Myocyte (in vitro differentiated cells): ENCODE measurements at places on chromosomes 2 and 18. TPM values are rescaled to one million over a fixed set of nuclear protein-coding genes. Genes with fewer than 3 reads are reported as not detected.

GRCh38 chr18:75216911-75217689 is 6.5 kb downstream of the TSHZ1 start:
- no peak for DNase-seq

DNA sequence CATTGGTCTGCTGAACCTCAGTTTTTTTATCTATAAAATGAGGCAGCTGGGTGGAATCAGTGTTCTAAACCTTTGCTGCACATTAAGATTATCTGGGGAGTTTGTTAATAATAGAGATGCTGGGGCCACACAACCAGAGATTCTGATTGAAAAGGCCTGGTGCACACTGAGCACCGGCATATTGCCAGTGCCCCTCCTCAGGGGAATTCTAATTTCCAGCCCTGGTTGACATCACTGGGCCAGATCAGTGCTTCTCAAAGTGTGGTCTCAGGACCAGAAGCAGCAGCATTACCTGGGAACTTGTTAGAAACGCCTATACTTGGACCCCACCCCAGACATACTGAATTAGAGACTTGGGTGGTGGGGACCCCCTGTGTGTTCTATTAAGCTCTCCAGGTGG is 112.5 kb downstream of the SETBP1 start:
- peak; percentile 19 for DNase-seq

GRCh38 chr2:43897492-43897891 is 58.7 kb downstream of the ABCG8 start:
- DNase-seq = no peak

GRCh38 chr2:65901756-65902155 is 469.4 kb upstream of the SPRED2 start:
- DNase-seq = no peak

- no peak for DNase-seq
Measured at GRCh38 chr2:156054983-156055382, 277.5 kb downstream of the NR4A2 start.

GRCh38 chr2:48471048-48471474 is 58.9 kb upstream of the STON1 start:
- DNase-seq = peak; percentile 88

DNA sequence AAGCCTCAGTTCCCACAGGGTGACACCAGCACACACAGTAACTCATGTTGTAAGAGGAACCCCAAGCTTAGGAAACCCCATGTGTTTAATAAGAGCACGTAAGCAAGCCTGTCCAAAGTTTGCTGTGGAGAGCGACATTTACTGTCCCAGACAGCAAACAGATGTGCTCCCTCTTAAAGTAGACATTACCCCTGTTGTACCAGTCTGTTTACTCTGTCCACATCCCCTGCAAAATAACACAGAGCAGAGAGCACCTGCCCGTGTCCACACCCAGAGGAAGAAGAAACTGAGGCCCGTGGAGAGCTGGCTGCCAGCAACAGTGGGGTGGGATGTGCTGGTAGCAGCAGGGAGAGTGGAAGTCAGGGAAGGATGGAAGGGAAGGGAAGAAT is 243.5 kb downstream of the GBX2 start:
- no peak for DNase-seq

GRCh38 chr2:33042265-33042664 is 95.5 kb downstream of the LTBP1 start:
- DNase-seq = no peak

DNA sequence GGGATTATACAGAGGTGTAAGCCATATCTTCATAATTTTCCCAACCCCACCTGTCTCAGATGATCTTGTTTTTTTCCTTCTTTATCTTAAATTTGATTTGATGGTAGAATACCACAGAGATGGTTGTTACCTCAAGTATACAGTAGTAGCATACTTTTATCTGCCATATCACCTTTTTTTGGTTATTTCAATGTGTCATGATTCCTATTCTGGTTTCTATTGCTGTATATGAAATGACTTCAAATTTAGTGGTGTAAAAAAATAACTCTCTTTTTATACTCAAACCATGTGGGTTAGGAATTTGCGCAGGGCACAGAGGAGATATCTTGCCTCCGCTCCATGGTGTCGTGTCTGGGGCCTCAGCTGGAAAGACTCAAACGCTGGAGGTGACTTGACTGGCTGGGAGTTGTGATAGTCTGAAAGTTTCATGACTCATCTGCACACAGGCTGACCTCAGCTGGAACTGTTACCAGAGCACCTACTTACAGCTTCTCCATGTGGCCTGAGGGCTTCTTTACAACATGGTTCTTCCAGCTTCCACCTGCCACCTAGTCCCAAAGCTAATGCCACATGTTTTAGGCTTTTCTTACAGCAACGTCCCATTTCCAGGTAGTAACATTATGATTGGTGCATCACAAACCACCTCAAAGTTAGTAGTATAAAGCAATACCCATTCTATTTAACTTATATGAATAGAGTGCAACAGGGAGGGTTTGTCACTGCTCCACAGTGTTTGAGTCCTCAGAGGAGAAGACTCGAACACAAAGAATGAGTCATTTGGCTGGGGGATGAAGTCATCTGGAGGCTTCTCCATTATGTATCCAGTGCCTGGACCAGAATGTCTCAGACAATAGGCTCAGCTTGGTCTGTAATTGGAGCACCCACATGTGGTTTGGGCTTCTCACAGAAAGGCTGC is 82.3 kb upstream of the XPO1 start:
- peak; percentile 91 for DNase-seq

GRCh38 chr2:15115776-15116175 is 445.4 kb downstream of the NBAS start:
- no peak for DNase-seq

DNA sequence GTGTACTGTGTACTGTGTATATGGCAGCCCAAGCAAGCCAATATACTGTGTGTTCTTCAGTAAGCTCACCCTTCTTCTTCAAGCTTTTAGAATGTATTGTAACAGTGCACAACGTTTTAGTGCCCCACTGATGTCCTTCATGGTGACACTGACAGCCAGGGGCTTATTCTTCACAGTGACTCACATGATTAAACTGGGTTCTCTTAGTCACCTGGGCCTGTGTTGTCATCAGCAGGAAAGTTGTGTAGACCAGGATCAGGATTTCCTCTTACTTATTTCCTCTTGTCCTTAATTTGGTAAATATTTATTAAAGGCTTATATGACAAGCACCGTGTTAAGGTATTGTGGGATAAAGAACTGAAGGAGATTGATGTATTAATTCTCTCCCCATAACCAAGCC is 67.9 kb upstream of the THOC1 start:
- DNase-seq = no peak

DNA sequence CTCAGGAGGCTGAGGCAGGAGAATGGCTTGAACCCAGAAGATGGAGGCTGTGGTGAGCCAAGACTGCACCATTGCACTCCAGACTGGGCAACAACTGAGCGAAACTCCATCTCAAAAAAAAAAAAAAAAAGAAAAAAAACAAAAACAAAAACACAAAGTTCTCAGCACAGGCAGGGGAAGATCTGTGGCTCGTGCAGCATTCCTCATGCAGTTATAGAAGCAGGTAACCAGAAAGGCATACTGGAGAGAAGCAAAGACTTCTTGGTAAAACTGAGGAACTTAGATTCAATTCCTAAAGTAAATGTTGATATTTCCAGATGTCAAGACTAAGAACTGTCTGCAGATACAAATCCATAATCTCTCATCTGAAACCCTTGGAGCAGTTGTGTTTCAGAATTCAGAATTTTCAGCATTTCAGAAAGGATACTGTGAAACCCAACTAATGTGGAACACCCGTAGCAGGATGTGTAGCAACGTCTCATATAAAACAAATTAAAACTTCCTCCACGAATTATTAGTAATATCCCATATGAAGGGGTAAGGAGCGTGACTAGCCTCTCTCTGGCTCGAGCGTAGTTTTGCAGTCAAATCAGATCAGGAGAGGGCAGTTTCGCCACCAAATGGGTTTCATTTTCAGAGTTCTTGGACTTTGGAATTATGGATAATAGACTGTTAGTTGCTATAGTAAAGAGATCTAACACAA is 13.2 kb upstream of the SLC25A52 start:
- DNase-seq = no peak

DNA sequence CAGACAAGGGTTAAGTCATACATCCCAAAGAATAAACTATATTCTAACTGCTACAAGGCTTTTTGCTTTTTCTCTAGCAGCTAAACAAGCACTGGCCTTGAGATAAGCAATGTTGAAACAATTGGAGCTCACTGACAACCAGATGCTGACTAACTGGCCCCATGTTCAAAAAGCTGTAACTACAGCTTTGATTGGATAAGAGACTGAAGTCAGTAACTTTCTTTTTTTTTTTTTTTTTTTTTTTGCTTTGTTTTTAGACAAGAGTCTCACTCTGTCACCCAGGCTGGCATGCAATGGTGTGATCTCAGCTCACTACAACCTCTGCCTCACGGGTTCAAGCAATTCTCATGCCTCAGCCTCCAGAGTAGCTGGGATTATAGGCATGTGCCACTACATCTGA is 45.4 kb upstream of the TMEM163 start:
- DNase-seq = no peak

DNA sequence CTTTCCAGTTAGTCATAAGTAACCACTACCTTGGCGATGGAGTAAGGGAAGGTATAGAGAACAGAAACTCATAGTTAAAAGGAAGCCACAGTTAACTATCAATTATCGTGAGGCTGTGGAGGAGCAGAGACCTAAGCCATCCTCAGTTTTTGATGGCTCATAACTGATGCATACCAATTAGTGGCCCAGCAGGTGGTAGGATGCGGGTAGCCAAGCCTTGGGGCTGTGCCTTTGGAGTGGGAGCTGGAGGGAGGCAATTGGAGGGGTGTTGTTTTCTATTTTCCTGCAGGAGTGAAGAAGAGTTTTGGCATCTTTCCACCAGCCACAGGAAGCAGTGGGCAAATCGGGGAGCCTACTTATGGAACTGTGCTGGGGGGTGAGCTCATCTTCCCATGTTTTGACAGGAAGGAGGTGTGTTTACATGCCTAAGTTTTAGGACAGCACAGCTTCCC is 194.8 kb downstream of the TPGS2 start:
- DNase-seq = no peak

- DNase-seq = peak; percentile 27
Measured at GRCh38 chr2:203399031-203399430, 70.8 kb downstream of the ABI2 start.

GRCh38 chr2:62219407-62220159 is 23.7 kb downstream of the B3GNT2 start:
- no peak for DNase-seq

GRCh38 chr2:126801473-126801872 is 97.2 kb upstream of the TEX51 start:
- no peak for DNase-seq

DNA sequence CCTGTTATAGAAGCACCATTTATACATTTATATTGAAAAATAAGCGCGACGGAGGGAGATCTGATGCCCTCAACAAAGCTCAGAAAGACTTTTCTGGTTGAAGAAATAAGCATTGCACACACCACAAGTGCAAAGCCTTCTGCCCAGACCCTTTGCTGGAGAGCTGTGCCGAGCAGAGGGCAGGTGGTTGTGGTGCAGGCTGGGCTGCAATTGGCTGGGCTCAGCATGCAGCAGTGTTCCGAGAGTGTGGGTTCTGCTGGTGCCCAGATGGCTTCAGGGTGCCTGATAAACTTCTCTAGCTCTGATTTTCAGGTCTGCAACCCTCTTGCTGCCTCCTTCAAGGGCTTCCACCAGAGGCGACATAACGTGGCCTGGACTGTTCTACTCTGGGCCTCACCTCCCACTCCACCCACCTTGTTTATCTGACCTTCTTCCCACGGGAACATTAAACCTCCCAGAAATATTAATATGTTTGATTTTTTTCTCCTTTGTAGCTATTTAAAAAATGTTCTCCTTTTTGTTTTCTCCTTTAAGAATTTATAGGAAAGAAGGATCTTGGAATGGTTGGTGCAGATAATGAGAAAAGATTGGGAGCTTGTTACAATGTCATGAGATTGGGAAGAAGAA is 113.6 kb upstream of the ITGA6 start:
- DNase-seq = peak; percentile 54

- no peak for DNase-seq
Measured at GRCh38 chr2:45820048-45820447, 168.6 kb downstream of the PRKCE start.

GRCh38 chr18:57137847-57138246 is 9.0 kb upstream of the BOD1L2 start:
- DNase-seq = no peak

DNA sequence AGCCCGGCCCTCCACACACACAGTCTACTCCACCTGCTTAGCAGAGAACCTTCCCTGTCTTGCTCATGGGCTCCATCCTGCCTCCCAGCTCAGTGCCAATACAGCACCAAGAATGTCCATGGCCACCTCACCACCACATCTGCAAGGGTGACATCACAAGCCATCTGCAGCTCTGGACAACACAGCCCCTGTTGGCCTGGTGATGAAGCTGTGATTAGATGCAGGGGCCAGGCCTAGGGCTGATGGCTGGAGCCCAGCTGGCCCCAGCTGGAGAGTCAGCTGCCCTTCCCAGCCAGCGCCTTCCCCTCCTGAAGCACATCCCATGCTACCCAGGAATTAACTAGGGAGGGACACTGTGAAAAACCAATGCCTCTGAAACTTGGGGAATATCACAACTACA is 91.1 kb downstream of the TTC32 start:
- DNase-seq = peak; percentile 42

GRCh38 chr2:235398321-235398720 is 95.5 kb upstream of the AGAP1 start:
- no peak for DNase-seq

DNA sequence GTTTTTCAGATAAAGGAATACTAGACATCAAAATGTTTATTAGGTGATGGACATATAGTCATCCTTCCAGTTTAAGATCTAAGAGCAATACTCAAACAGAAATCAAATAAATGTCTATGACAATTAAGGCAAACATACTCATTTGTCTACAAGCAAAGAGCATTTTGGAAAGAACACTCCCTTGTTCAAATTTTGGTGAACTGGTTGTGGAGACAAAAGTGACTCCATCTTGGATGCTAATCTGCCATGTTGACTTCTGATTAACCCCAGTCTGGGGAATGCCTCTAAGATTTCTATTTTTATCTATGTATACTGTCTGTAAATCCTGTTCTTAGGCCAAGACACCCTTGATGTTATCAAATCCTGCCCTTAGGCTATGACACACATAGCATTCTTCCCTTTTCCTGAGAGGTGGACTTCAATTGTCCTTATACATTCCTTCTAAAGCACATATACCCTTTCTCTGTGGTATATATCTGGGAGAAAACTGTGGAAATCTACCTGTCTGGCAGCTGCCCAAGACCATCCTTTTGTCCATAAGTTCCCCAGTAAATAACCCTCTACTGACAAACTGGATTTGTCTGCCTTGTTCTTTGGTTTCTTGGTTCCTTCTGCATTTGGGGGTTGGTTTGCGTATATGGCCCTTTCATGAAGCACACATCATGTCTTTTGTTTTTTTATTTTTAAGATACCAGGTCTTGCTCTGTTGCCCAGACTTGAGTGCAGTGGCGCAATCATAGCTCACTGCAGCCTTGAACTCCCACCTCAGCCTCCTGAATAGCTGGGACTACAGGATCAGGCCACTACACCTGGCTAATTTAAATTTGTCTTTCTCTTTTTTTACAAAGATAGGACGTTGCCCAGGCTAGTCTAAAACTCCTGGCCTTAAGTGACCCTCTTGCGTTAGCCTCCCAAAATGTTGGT is 12.5 kb upstream of the PLEKHM3 start:
- no peak for DNase-seq

The PROKR1 gene
- total RNA-seq = not detected in 2 replicates

The DTNA gene
- 50.3 and 74.3 TPM in 2 replicates for total RNA-seq

The KIF5C gene
- 0.03 and 0.16 TPM in 2 replicates for total RNA-seq

The SH3YL1 gene
- 40.6 and 48.7 TPM in 2 replicates for total RNA-seq

The LHCGR gene
- total RNA-seq = not detected in 2 replicates

The NPPC gene
- 0.27 TPM in 1 of 2 replicates, not detected in the other for total RNA-seq

The GPR45 gene
- total RNA-seq = not detected in 2 replicates

The RFTN2 gene
- total RNA-seq = 6.2 and 6.8 TPM in 2 replicates

The PXDN gene
- total RNA-seq = 52.7 and 69.3 TPM in 2 replicates

The KATNAL2 gene
- total RNA-seq = 10.4 and 13.9 TPM in 2 replicates

The FAP gene
- total RNA-seq = 48.4 and 57.7 TPM in 2 replicates

The PSTPIP2 gene
- total RNA-seq = 1.7 and 2.5 TPM in 2 replicates

The IL1RN gene
- total RNA-seq = not detected in 2 replicates

The SNTG2 gene
- not detected in 2 replicates for total RNA-seq
